ENCODE measurements at places on chromosomes 4 and X.

GRCh38 chr4:80257851-80258250 is 8.6 kb upstream of the FGF5 start:
- DNase-seq: no peak

DNA sequence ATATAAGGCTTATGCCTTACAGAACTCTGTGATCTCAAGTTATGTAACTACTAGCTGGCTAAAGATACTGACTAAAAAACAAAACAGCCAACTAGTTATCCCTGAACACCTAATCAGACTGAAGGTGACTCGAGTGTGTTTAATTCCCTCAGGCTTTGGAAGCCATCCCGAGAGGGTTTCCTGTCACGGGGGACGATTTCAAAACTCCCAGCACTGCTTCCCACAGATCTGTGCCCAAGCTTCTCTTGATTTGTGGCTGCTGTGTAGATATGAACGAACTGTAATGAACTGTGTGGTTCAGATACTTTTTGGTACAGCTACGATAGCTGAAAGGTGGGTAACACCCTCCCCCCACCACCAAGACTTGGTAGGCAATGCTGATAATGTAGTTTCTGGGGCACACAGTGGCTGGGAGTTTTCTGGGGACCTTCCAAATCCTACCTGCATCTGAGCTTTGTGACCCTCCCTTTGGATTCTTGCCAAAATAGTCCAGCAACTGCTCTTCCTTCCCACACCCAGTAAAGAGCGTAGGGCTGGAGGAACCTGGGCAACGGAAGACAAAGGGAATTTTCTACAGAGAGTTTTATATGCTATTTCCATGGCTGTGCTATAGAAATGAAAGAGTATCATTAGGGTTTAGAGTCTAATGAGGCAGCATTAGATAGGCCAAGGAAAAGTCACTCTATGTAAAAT is 148.8 kb downstream of the MGST2 start:
- no peak for DNase-seq

DNA sequence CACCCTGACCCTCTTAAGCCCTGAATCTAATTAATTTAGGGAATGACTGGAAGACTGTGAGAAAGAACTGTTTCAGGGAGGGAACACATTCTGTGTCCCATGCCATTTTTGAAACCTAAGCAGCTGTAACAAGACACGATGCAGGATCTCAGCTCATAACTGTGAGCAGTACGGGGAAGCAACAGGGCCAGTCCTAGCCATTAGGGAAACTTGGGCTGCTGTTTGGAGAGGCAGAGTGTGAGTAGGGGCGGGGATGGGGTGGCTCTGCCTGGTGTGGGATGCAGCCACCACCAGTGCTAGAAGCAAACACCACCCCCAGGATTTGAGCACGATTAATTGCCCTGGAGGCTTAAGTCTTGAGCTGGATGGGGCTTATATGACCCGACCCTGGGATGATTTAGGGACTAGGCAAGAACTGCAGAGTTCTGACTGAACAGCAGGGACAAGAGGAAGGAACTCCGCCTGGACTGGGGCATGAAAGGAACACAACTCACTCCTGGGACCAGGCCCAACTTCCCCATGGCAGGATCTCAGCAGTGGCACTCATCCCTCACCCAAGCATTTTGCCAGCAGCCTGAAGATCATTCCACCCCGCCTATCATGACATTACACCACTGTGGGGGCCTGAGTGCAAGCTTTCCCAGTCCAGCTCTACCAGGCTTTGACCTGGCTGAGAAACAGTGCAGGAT is 43.1 kb downstream of the ATRX start:
- no peak for DNase-seq

DNA sequence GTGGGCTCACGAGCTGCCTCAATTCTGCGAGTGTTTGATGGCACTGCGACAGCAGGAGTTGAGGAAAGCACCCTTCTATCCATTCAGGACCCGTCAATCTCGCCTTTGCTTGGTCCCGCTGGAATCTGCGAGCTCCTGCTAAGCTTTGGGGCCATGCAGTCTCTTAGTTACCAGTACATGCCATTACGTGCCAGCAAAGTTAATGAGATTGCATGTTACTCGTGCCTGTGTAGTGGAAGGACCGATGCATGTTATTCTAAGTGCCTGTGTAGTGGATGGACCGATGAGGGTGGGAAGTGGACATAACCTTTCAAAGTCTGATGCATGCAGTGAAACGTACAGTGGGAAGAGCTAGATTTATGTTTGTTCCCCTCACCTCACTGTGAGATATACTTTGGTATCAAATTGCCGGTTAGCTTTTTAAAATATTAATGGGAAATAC is 569 bp downstream of the RPS3A start:
- no peak for DNase-seq

- no peak for DNase-seq
These were observed 211.5 kb downstream of the FRAS1 start for GRCh38 chr4:78268597-78268996.

GRCh38 chrX:13661735-13662288 is 8.9 kb downstream of the TCEANC start:
- no peak for DNase-seq

GRCh38 chr4:94232519-94232918 is 24.9 kb downstream of the SMARCAD1 start:
- no peak for DNase-seq

GRCh38 chrX:20796450-20796849 is 529.7 kb upstream of the RPS6KA3 start:
- no peak for DNase-seq

DNA sequence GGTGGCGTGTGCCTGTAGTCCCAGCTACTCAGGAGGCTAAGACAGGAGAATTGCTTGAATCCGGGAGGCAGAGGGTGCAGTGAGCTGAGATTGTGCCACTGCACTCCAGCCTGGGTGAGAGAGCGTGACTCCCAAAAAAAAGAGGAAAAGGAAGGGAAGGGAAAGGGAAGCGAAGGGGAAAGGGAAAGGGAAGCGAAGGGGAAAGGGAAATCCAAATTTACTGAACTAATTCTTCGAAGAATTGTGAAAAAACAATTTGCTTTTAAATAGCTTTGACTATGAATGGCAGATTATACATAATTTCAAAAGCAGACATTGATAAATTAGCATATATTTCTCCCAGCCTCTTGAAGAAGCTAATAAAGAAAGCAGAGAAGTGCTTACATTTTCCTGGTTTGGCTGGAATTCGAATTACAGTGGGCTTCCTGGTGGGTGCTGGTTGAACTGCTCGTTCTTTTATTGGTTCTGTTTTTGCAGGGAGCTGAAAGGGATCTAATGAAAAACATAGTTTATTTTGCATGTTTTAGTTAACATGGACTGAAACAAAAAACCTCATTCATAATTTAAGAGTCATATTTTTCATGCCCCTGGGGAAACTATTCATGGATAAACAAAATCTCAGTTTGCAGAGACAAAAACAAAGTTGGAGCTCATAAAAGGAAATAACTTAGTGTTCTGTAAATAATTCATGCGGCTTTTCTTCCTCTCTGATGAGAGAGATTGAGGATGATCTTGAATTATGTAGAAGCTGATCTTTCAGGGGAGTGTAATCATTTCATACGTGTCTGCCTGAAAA is 66.0 kb downstream of the RPS3A start:
- no peak for DNase-seq

DNA sequence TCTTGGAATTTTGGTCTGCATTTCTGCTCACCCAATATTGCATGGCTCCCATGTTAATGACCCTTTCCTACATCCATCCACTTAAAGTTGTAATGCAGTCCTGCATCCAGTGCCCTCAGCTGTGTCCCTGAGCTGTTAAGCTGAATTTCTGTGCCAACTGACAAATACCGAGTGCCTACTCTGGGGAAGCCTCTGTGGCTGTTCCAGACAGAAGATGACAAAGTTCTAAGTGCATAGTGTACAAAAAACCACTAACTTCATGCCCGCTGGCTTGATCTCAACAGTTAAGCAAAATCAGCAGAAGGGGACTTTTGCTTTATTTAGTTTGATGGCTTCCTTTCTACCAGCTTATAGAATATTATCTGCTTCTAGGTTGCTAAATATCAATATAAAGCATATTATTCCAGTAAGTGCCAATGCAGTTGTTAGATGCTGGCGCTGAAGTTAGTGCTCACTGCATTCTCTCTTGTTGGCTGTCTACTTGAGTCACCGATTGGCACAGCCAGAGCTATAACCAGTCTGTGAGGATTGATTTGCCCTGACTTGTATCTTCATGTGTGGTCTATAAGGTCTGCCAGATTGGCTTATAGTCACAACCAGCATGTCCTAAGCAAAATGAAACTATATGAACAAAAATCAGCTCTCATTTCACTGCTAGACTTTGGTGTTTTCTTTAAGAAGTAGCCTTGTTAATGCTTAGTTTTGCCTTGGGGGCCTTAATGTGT is 98.9 kb downstream of the KLHL8 start:
- DNase-seq: no peak
